ENCODE measurements at places on chromosomes 5 and 9.
A peak's percentile ranks its signal among the peaks of the same experiment; 100 is the strongest.

GRCh38 chr9:115923903-115924668 is 229.5 kb upstream of the PAPPA start:
- no peak for DNase-seq

- DNase-seq = peak; percentile 14
Measured at GRCh38 chr9:35972093-35972492, 14.1 kb upstream of the OR2S2 start.

DNA sequence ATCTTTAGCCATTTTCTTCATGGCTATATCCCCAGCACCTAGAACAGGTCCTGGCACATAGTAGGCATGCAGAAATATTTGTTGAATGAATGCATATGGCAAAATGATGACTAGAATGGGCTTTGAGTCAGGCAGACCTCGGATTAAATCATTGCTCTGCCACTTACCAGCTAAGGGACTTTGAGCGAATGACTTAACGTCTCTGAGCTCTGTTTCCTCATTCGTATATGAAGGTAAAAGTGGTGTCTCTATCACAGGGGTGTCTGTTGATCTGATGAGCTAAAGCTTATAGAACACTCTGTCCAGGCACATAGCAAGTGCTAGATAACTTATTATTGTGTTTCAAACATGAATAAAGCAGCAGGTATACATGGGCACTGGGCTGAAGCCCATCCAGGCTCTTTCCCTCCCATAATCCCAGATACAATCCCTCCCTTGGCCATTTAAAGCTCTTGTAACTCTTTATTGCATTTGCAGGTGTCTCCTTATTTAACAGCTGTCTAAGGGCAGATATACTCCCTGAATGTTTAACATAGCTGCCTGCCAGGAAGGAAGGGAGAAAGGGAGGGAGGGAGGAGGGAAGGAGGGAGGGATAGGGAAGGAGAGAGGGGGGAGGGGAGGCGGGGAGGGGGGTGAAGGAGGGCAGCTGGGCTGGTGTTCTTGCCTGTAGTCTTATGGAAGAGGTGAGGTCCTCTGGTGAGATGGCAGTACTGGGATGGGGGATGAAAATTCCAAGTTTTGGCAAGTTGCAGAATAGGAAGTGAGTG is 23.2 kb upstream of the STXBP1 start:
- DNase-seq = no peak

DNA sequence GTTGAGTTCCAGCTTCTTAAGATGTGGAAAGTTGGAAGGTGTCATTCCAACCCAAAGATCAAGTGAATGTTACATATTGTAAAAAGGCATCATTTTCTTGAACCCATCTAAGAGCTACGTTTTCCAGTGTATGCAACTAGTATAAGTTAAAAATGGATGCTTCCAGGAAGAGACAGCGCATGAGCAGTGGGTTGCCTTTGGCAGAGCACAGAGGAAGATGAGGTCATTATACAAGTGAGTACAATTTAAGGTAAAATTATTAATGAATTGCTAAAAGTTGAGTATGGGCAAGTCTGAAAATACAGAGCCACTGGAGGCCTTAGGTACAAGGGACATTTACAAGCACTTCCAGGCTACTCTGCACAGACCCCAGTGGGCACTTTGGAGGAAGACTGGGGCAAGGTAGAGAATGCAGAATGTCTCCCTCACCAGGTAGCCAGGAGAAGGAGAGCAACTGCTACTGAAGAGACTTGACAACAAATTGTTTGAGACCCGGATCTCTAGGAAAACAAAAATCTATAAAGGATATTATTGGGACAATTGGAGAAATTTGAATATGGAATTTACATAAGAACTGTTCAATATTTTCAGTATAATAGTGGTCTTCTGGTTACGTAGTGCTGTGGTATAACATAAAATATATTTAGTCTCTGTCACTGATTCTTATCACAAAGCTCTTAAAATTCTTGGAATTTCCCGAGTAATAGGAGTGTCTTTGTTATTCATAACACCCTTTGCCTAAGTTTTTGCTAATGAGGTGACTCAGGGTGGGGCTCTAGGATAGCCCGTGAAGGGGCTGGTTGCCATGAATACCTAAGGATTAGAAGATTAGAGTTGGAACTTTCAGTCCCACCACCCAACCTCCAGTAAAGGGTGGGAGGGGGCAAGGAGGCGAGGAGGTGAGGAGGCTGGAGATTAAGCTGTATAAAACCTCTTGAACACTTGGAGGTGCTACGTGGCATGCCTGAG is 129.9 kb upstream of the FER start:
- no peak for DNase-seq

GRCh38 chr9:71692337-71692736 is 76.0 kb downstream of the CEMIP2 start:
- peak; percentile 4 for DNase-seq

GRCh38 chr9:134144801-134145200 is 8.9 kb downstream of the WDR5 start:
- no peak for DNase-seq

DNA sequence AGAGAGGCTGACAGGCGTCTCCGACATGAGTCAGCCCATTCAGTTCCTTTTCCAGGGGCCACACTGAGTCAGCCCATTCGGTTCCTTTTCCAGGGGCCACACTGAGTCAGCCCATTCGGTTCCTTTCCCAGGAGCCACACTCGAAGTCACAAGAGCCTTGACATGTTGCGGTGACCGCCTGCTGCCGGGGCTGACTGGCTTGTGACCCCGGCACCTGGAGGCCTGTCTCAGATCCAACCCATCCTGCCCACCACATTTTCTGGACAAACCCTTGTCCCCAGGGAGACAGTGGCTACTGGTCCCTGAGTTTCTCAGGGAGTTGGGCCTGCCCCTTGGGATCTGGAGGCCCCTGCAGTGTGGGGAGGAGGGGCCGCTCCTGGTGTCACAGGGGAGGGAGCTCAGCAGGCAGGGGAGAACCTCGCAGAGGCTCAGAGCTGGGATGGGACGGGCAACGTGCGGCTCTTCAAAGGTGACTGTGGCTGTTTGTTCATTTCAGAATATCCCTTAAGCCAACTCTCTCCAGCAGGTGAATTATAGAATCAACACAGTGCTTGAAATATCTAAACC is 40.5 kb upstream of the LPCAT1 start:
- DNase-seq = peak; percentile 73

- DNase-seq = no peak
Measured at GRCh38 chr9:71487061-71487460, 281.3 kb downstream of the CEMIP2 start.

- no peak for DNase-seq
Measured at GRCh38 chr9:108108852-108109448, 619.4 kb upstream of the KLF4 start.

DNA sequence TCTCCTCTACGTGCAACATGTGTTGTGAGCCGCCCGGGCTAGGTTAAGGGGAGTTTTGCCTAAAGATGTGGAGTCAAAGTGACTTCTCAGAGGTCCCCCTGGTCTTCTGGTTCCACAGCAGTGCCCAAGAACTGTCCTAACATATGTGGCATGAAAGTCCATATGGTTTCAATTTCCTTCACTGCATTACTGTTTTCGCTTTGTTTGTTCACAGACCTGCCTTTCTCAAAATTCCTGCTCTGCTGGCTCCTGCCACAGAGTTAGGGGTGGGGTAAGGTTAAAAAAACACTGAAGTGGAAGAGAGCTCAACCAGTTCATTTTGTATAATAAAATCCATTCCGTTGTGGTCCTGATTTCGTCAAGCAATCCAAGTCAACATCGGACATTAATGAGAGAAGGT is 289.4 kb downstream of the DMAC1 start:
- DNase-seq = no peak

DNA sequence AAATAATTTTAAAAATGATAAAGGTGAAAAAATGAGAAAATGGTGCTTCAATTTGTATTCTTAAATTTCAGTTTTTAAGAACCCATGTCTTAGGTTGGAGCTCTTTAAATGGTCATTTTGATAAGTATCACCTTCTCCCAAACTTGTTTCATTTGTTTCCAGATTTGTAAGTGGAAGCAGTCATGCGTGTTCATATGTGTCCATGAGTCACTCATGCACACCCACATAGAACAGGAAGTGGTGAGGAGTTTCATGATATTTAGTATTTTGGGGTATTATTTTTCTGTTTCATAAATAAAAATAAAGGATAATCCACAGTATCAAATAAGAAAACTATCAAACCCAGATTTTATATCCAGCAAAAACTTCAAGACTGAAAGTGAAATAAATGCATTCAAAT is 570.4 kb upstream of the ST8SIA4 start:
- DNase-seq = no peak

GRCh38 chr5:140794595-140795258 is at the start of gene PCDHA2:
Gene PCDHA2 (plus strand): TSS chr5:140794852.
- DNase-seq = no peak

DNA sequence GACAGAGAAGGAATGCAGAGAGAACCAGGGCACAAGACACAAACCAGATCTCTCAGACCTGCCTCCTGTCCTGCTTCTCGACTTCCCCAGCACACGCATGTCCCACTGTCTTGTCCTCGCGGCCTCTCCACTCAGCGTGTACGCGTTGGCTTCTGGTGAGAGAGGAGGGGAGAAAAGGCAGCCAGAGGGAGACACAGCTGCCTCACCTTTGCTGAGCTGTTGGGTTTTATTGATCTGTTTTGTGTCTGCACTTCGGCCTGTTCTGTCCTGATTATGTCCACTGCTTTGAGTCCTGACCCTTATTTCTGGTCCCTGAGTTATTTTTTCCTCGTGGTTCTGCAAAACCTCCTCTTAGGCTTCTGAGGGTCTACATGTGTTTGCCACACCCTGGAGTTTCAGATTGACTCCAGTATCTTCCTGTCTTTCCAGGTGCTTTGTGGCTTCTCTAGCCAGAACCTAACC is 87.5 kb upstream of the AGXT2 start:
- DNase-seq = no peak

DNA sequence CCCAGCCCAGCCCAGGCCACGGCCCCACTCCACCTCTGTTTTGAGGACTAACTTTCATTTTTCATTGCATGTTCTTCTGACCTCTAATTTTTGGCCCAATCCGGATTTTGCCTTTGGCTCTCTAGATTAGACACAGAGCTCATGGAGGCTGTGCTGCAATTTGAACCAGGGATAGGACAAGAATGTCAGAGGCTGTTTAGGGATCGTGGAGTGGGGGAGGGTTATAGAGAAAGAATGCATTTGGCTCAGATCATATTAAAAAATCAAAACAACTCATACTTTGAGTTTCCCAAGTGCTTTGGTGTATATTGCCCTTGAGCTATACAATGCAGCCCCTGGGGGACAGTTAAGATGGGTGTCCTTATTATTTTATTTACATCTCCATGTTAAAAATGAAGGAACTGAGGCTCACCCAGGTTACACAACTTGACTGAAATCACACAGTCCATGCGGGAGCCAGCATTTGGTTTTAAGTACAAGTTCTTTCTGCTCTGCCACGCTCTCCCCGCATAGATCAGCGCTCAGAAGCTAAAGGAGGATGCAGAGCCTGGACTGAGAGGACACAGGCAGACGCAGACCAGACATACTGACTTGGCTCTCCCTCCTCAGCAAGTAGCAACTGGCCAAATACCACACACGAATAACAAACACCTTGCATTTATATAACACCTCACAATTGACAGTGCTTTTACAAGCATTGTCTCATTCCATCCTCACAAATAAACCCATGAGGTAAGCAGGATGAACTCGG is 126.4 kb upstream of the RAI14 start:
- DNase-seq = no peak

- no peak for DNase-seq
Measured at GRCh38 chr5:34854459-34855174, 15.7 kb downstream of the TTC23L start.

DNA sequence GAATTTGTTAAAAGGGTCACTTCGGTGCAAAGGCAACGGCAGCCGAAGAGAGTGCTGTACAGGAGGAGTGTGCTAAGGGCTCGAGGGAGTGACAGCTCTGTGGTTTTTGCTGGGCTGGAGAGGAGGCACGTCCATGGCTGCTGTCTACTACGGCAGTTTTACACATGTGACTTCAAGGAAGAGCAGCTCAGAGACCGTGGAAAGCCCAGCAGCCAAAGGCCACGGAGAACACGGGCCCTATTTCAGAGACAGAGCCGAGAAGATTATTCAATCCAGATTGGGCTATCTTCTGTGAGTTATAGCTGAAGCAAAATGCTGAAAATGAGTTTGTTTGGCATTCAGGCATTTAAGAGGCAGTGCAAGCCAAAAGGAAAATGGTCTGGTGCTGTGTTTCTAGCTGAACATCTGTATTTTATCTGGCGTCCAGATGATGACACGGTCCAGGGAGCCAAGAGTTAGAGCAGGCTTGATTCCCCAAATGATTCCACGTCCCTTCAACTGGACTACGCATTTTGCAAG is 96.4 kb downstream of the RFK start:
- DNase-seq = no peak

GRCh38 chr5:138745268-138745667 is 8.0 kb upstream of the CTNNA1 start:
- DNase-seq = no peak

DNA sequence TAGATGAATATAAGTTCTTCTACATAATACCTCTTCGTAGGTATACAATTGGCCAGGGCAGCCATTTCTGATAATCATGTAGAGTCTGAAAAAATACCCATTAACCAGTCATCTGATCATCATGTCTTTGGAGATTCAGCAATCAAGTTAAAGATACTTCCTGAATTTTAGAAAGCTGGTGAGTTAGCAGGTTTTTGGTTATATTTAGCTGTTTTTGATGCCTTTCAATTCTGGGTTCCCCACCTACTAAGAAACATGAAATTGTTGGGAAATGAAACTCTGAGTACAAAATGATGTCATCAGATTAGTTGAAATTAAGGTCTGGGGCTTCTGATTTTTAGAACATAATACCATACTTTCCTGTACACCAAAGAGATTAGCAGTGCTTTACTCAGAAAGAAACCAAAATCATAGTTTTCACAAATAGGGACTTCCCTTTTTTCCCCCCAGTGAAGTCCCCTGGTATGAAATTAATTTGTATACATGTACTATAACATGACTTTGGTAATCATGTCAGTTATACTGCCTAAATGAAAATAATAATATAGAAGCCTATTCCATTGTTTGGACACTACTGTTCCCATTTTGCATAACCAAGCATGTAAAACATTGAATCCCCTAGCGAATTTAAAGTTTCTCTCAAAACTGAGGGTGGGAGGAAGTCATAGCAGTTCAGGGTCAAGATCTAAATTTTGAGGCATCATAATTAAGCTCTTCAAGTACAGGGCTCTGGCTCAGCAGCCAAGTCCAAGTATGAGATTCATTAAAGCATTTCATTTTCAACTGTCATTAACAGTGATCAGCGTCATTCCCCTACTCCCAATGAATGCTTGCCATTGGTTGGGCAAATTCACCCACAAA is 17.9 kb downstream of the PRLR start:
- DNase-seq = no peak

DNA sequence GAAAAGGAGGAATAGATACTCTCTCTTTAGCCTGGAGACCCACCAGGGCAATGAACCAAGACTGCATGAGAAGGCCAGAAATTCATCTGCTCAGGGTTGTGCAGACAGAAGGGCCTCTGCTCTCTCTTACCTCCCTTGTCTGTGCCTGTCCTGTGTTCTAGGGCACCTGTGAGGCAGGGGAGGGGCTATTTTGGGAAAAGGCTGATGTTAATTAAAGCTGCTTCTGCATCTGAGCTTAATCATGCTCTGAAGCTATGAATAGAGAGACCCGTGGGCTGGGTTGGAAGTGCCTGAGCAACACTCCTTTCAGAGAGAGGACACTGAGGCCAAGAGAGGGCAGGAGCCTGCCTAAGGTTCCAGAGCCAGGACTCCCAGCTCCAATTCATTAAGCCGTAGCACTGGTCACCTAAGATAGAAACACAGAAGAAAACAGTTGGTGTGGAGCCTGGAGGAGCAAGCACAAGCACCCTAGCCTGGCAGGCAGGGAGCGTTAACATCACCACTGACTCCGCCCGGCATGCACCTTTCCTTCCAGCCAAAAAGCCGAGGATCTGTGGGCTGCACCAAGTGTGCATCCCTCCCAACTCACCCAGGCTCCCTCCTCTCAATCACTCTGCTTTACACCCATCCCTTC is 31.4 kb upstream of the STING1 start:
- DNase-seq = no peak

GRCh38 chr9:98873951-98874371 is 66.5 kb downstream of the GALNT12 start:
- DNase-seq = no peak
